ENCODE measurements at places on chromosomes 2 and 18.

GRCh38 chr2:69619725-69620124 lies 23.8 kb downstream of the AAK1 start:
- no peak for DNase-seq

DNA sequence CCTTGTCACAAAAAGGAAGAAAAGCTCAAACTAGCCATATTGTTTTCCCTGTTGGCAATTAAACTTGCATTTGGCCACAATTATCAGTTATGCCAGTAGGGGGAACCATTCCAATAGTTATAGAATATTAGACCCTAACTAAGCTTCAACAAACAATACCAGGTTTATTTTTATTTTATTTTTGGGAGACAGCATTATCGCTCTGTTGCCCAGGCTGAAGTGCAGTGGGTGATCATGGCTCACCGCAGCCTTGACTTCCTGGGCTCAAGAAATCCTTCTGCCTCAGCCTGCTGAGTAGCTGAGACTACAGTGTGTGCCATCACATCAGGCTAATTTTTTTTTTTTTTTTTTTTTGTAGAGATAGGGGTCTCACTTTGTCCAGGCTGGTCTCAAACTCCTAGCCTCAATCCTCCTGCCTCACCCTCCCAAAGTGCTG lies 102.1 kb downstream of the ATAD2B start:
- DNase-seq, result peak; percentile 61

DNA sequence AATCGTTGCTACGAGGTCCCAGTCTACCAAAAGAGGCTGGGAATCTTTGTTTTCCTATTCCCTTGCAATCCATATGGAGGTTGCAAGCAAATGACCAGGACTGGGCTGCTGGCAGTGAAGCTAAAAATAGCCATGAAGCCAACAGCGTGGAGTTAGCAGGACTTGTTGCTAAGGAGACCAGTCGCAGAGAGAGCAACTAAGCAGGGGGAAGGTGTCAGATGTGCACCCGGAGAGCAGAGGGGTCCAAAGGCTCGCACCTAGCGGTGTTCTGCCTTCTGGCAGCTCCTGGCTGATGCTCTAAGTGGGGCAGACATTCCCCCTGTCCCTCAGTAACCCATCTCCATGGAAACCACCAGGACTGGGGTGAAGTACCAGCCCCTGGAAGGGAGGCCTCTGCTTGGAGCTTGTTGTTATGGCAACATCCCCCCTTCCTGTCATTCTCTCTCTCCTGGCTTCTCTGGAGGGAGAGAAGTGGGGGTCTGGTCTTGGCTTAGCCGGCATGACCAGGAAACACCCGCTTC lies 84.6 kb downstream of the DNMT3A start:
- DNase-seq, result no peak

DNA sequence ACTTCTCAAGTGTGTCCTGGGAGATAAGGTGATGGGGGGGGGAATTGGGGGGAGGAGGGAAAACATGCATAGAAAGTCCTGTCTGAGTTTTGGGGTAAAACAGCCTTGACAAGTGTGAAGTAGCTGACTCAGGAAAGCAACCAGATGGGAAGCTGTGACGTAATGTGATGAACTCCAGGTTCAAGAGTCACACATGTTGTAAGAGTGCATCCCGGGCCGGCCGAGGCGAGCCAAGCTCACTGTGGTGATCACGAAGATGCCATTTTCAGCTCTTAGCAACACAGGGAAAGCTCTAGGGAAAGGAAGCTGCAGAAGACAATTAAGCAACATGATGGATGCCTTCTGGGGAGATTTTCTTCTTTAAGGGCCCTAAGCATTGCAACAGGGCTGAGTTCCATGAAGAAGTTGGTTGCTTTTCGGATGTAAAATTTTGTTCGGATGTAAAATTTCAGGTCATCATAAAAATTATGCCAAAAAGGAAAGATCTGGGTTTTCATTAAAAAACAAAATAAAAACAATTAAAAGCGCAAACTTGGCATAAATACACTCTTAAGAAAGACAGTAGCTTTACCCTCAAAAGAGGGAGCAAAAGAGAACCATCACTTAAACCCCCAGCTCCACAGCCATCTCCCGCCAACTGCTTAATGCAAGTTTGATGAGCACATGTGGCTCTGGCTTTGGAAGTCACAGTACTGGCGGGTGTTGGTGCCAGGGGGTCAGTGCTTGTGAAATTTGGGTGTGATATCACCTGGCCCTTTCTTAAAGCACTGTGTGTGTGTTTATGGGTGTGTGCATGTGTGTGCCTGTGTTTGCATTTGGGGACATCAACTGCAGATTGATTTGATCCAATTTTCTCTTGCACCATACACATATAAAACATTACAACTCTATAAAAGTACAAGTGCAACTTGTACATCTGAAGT lies 19.1 kb downstream of the SERTAD2 start:
- no peak for DNase-seq

DNA sequence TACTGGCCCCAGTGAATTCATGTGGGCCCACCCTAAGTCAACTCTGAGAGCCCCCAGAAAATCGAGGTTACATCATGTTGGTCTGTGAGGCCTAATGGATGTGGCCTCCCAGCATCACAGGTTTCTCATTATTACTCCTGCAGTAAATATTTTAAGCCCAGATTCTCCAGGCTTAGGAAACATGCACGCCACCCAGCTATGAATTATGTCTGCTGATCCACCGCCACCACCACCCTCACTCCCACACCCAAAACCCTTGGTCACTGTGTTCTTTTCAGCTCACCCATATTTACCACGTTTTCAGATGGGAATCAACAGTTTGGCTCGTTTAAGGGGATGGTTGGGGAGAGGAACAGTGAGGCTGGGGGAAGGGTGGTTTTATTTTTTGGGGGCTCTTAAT lies 128.6 kb downstream of the NCK2 start:
- no peak for DNase-seq

- no peak for DNase-seq
Observed at GRCh38 chr2:120465989-120466703, 120.2 kb downstream of the INHBB start.

DNA sequence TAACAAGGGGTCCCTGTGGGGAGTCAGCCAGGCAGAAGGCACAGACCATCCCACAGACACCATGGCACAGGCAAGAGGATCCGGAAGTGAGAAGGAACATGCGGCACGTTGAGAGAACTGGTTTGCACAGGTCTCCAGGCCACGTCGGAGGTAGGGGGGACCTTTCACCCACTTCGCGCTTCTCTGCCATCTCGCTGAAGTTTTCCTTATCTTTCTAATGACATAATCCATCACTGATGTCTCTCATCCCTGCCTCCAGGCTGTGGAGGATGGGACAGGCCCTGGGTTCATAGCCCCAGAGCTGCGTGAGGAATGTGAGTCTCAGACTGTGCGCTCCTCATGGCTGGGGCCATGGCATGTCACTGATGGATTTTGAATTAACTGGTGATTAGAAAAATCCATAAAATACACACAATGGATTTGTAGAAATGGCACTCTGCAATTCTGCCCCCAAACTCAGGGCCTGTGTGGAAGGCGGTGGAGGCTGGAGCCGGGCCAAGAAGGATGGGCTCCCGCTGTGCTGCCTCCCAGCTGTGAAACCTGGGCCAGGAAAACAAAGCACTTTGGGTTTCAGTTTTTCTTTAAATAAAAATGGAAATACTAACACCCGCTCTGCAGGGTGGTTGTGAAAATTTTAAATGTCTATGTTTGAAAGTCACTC lies 113.3 kb upstream of the ALKAL2 start:
- no peak for DNase-seq

- no peak for DNase-seq
Observed at GRCh38 chr2:12183032-12183645, 436.7 kb downstream of the LPIN1 start.

DNA sequence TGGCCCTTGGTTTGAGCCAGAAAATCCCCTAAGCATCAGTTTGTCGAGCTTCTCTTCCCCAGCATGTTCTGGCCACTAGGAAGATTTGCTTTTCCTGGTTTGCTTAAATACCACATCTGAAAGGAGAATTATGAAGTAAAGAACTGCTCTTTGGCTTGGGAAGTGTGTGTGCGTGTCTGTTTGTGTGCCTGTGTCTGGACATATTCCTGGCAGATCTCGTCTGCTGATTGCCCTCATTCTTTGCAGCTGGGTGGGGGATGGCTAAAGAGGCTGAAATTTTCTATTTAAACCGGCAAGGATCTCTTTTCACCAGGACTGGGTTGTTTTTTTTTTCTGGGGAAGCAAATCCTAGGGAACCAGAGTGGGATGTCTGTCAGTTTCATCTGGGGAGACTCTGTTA lies 57.3 kb upstream of the MBOAT2 start:
- no peak for DNase-seq

GRCh38 chr18:63890950-63891304 lies 3.4 kb downstream of the SERPINB2 start:
- DNase-seq, result no peak

DNA sequence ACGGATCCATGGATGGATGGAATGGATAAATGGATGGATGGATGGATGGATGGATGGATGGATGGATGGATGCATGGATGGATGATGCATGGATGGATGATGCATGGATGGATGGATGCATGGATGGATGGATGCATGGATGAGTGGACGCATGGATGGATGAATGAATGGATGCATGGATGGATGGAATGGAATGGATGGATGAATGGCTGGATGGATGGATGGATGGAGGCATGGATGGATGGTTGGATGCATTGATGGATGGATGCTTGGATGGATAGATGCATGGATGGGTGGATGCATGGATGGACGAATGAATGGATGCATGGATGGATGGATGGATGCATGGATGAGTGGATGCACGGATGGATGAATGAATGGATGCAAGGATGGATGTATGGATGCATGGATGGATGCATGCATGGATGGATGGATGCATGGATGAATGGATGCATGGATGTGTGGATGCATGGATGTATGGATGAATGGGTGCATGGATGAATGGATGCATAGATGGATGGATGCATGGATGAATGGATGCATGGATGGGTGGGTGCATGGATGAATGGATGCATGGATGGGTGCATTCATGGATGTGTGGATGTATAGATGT lies 209.2 kb downstream of the ALPK2 start:
- no peak for DNase-seq

DNA sequence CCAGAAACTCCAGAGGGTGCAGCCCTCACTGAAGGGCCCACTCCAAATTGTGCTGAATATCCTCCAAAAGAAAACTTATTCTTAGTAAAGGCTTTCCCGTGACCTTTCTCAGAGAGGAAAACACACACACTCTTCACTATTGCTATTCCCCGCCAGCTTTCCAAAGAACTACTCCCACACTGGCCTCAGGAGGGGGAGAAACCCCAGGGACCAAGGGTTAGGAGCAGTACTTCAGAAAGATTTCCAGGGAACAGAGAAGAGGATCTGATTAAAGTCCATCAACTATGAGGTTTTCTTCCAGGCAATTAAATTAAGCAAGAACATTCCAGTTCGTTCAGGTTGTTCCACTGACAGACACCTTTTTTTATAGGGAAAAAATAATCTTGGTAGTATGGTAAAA lies 150.2 kb downstream of the TTC32 start:
- DNase-seq, result no peak

- peak; percentile 67 for DNase-seq
Observed at GRCh38 chr18:62526098-62527025, 3.5 kb downstream of the ZCCHC2 start.

- no peak for DNase-seq
Observed at GRCh38 chr2:95056461-95057459, 31.3 kb downstream of the MAL start.

DNA sequence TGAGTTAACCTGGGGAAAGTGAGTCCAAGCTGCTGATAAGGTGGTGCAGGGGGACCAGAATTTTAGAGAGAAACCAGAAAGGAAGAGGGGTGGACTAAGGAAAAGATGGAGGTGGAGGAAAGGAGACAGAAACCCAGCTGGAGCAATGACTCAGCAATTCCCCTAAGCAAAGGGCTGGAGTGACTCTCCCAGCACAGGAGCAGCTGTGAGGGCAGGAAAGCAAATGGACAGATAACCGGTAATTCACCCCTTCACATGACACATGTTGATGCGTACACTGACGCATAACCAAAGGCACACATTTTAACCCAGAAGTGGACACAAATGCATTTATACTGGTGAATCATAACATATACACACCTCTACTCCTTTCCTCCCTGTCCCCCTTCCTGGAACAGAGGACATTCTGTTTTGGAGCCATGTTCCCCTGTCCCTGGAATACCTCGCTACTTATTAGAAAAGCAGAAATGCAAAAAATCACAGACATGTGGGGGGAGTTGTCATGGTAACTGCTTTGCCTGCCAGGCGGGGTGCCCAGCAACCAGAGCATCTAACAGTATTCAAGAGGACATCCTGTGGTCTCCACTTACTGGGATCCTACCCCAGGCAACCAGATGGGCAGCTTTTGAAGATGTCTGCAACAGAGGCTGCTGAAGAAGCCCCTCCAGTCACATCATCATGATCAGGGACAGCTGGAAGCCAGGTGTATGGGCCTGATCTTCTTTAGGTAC lies 4.7 kb downstream of the CDK5R2 start:
- peak; percentile 78 for DNase-seq

DNA sequence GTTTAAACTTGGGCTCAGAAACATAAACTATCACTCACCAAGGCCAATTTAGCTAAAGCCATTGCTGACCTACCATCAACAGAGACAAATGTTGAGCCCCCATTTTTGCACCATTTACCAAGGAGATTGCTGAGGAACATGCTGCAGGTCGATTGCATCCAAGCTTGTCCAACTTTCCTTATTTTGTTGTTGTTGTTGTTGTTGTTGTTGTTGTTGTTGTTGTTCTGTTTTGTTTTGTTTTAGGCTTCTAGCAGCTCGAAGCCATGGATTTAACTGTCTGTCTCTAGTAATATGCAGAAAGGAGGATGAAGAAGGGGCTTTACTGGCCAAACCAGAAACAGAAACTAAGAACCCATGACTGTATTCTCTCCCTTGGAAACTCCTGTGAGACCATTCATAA lies 571.5 kb downstream of the IRS1 start:
- DNase-seq, result no peak

DNA sequence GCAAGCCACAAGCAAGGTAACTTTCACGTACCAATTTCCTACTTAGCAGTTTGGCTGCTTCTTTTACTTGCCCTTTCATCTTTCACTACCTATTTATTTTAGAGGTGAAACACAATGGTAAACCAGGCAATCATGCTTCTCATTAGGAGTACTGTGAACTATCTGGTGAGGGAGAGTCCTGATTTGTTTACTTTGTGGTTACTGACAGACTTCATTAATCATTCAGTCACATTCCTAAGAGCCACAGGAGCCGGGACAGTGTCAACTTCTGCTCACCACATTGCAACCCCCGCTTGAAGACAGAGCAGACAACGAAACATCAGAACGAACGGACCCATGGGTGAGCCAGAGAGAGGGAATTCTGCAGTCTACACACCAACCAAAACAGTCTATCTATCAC lies 28.8 kb downstream of the TUBB6 start:
- peak; percentile 3 for DNase-seq

Data from NCI-H460 (cell line).